Endothelial cell of umbilical vein (primary cell): ENCODE measurements at places on chromosomes 3 and 15. TPM values are rescaled to one million over a fixed set of nuclear protein-coding genes. Genes with fewer than 3 reads are reported as not detected.

GRCh38 chr3:120506828-120507774 lies 56.3 kb upstream of the FSTL1 start:
- H3K27me3 ChIP-seq = no peaks in the 10 kb centered on the region
- no peaks in the 10 kb centered on the region for H3K36me3 ChIP-seq
- H3K27ac ChIP-seq = peak overlapping the region; percentile 15
- peaks cover 17% of the 10 kb centered on the region for H3K4me1 ChIP-seq
- H3K4me3 ChIP-seq = no peak overlapping the region

- no peak overlapping the region for H3K27ac ChIP-seq
- no peaks in the 10 kb centered on the region for H3K4me1 ChIP-seq
- H3K27me3 ChIP-seq = no peaks in the 10 kb centered on the region
- no peak overlapping the region for H3K4me3 ChIP-seq
Measured at GRCh38 chr15:69980341-69981059, 117.2 kb downstream of the TLE3 start.

Gene PYDC2
- total RNA-seq = not detected in 2 replicates

DNA sequence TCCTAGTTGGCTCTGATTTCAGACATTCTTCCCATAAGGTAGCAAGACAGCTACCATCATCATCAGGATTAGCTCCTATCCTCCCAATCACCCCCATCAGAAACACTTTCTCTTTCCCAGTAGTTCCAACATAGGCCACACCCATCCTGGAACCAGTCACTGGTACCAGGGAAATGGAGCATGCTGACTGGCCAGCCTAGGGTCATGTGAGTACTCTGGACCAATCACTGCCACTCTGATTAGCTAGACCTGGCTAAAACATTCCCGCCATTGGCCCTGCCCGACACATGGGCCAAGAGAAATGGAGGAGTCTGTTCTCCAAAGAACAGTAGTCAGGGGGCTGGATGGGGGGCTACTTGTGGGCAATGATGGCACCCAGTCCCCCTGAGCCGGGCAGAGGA lies 12.4 kb downstream of the EFCC1 start:
- H3K27ac ChIP-seq = no peak overlapping the region
- no peak for DNase-seq
- H3K27me3 ChIP-seq = no peaks in the 10 kb centered on the region
- no peaks in the 10 kb centered on the region for H3K36me3 ChIP-seq

Gene CPNE9
- total RNA-seq = not detected in 2 replicates

DNA sequence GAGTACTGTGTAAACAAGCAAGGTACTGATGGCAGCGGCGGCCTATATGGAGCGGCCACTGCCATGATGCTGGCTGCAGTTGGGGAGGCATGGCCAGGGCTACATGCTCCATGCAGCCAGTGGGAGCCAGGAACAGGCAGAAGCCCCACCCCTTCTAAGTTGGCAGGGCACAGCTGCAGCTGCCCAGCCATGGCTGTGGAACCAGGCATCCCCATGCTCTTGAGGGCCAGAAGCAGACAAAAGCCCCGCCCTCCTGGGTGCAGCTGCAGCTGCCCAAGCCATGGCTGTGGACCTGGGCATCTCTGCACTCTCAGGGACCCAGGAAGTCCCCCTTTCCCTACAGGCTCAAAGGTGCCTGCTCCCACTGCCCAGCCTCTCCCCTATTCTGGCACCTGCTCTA lies 150.9 kb downstream of the FMN1 start:
- no peaks in the 10 kb centered on the region for H3K27me3 ChIP-seq
- no peak overlapping the region for H3K27ac ChIP-seq
- H3K4me3 ChIP-seq = no peak overlapping the region
- no peak for DNase-seq
- no peaks in the 10 kb centered on the region for H3K4me1 ChIP-seq

DNA sequence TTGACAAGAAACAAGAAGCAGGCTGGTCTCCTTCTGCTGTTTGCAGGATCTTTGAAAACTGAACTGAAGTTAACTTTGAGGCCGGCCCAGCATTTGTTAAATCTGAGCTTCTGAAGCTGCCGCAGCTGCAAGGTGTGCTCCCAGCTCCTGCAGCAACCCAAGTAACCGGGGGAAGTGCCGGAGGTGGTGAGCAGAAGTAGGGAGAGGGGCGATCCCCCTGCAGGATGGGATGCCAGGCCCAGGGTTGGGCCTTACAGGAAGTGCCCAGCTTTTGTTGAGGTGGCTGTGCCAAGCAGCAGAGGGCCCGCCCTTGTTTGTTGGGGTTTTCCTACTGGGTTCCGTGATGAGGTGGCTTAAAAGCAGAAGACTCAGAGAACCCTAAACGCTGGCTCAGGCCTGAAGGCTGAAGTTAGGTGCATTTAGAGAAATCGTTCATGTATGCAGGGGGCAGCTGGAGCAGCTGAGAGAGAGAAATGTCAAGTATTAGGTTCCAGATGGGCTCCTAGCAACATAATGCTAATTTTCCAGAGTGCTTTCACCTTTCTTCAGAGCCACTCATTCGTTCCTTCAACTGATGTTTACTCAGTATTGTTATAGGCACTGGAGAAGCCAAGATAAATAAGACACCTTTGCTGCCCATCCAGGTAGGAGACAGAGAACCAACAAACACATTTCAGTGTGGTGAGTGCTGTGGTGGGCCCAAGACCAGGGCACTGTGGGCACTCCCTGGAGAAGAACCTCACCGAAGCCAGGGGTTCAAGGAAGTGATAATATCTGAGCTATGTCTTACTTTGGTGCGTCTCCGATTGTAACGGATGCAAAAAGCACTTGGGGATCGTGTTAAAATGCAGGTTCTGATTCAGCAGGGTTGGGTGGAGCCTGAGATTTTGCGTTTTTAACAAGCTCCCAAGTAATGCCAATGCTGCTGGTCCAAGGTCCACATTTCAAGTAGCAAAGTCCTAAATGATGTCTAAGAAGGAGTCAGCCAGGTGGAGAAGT lies 42.2 kb upstream of the PLCL2 start:
- no peak for DNase-seq
- no peak overlapping the region for H3K27ac ChIP-seq
- H3K27me3 ChIP-seq = no peaks in the 10 kb centered on the region
- H3K4me1 ChIP-seq = peaks cover 23% of the 10 kb centered on the region
- no peak overlapping the region for H3K4me3 ChIP-seq
- no peaks in the 10 kb centered on the region for H3K36me3 ChIP-seq

DNA sequence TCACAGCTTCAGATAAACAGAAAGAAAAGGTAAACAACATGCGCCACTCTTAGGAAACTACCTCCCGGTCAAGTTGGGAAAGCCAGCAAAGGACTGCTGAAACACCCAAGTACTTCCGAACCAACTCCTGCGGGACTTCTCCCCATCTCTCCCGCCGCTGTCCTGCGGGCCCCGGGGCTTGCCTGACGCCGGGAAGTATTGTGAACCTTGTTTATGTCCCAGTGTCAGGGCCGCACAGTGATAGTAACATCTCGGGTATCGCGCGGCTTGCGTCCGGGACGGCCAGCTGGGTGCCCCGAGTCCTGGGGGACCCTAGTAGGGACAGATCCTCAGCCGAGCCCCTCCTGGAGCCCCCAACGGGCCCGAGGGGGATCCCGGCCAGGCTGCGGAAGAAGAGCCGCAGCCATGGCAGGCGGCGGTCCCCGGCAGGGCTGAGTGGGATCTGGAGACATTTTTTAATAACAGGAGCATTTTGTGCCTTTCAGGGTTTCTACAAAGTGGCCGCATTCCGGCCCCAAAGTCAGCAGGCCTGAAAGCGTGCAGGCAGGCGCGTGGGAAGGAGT lies 756 bp downstream of the CLPX start:
- H3K27ac ChIP-seq = peak overlapping the region; percentile 73
- H3K4me3 ChIP-seq = peak overlapping the region; percentile 94
- no peaks in the 10 kb centered on the region for H3K27me3 ChIP-seq
- DNase-seq = peak; percentile 79
- H3K4me1 ChIP-seq = peaks cover 9% of the 10 kb centered on the region
- H3K36me3 ChIP-seq = peaks cover 2% of the 10 kb centered on the region

GRCh38 chr15:77830051-77830468 lies 197.3 kb upstream of the LINGO1 start:
- H3K27me3 ChIP-seq = no peaks in the 10 kb centered on the region
- no peaks in the 10 kb centered on the region for H3K36me3 ChIP-seq
- no peak overlapping the region for H3K27ac ChIP-seq
- H3K4me3 ChIP-seq = no peak overlapping the region

DNA sequence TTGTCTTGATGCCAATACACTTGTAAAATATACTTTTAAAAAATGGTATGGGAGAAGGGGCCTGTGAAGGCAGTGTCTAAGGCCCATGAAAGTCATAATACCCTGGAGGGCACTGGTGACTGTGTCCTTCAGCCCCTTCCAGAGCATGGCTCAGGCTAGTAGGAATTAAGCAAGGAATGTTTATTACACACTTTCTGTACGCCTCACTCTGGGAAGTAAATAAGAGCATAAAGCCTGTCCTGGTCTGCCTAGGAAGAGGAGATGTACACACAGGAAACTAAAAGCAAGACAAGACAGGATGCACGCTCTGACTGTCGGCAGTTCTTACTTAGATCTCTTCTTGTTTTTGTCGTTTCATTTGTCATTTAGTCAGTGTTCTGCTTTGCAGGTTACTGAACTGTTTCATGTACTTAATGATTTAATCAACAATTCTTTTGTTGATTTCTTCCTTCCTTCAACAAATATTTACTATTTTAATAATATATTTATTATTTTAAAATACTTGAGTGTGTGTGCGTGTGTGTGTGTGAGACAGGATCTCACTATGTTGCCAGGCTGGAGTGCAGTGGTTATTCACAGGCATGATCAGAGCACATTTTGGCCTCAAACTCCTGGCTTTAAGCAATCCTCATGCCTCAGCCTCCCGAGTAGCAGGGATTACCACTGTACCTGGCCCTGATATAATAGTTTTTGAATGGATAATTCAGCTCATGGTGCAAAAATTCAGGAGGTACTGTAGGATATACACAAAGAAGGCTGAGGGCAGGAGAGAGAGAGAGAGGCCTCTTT lies 9.0 kb upstream of the SMAD6 start:
- H3K36me3 ChIP-seq = no peaks in the 10 kb centered on the region
- peaks cover 3% of the 10 kb centered on the region for H3K4me1 ChIP-seq
